ENCODE measurements at places on chromosomes 1 and 21.

GRCh38 chr1:150484431-150484830 lies 2.8 kb upstream of the TARS2 start:
- DNase-seq = no peak

GRCh38 chr1:154181944-154182343 lies 10.0 kb downstream of the TPM3 start:
- DNase-seq = no peak

- DNase-seq = no peak
Measured at GRCh38 chr1:228743405-228743804, 8.1 kb downstream of the RHOU start.

DNA sequence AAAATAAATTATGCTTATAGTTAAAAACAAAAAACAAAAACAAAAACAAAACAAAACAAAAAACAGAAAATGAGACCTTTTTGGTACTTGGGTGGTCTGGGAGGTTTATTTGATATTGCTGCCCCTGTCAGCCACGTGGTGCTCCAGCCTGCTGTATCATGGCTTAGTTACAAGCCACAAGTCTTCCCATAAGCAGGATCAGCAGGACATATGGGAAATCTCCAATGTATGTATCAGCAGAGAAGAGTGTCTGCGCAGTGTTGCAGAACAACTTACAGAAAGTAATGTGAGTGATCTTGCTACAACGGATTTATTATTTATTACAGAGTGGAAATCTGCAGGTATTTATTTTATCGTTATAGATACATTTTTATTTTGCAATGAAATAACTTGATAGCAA lies 423.0 kb upstream of the TMPRSS15 start:
- no peak for DNase-seq

DNA sequence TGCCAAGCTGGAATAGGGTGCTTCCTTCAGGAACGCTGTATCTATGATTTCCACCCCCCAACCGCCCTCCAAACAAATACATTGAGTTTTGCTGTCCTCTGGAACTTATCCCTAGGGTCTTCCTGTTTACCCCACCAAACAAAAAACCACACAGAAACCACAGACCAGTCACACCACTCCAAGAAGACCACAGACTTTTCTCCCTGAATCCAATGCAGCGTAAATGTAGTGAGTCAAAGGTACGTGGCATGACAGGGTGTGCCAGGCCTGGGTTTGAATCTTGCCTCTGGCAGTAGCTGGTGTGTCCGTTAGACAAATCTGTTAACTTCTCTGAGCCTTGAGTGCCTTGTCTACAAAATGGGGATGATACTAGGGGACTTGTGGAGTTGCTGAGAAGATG lies 27.8 kb downstream of the ASAP3 start:
- DNase-seq = no peak

- DNase-seq = no peak
Measured at GRCh38 chr1:109011335-109011734, 30.6 kb downstream of the WDR47 start.

DNA sequence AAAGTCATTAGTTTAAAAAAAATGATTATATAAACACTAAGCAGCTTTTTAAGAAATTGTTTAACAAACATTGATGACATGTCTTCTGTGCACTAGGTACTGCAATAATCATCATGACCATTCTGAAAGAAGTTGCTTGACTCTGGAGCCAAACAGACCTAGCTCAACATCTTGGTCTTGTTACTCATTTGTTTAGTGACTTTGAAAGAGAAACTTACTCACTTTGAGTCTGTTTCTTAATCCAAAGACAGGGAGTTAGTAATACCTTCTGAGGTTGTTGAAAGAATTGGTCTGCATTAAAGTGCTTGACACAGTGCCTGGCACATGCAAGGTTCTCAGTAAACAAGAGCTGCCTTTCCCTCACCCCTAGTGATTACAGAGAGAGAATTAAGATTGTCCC lies 84.4 kb downstream of the SGIP1 start:
- DNase-seq = no peak

DNA sequence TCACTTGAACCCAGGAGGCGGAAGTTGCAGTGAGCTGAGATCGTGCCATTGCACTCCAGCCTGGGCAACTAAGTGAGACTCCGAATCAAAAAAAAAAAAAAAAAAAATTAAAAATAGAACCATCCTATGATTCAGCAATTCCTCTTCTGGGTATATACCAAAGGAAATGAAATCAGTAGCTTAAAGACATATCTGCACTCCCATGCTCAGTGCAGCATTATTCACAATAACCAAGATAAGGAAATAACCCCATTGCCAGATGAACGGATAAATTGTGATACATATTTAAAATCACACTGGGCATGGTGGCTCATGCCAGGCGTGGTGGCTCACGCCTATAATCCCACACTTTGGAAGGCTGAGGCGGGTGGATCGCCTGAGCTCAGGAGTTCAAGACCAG lies 23.8 kb downstream of the ALDH9A1 start:
- no peak for DNase-seq

DNA sequence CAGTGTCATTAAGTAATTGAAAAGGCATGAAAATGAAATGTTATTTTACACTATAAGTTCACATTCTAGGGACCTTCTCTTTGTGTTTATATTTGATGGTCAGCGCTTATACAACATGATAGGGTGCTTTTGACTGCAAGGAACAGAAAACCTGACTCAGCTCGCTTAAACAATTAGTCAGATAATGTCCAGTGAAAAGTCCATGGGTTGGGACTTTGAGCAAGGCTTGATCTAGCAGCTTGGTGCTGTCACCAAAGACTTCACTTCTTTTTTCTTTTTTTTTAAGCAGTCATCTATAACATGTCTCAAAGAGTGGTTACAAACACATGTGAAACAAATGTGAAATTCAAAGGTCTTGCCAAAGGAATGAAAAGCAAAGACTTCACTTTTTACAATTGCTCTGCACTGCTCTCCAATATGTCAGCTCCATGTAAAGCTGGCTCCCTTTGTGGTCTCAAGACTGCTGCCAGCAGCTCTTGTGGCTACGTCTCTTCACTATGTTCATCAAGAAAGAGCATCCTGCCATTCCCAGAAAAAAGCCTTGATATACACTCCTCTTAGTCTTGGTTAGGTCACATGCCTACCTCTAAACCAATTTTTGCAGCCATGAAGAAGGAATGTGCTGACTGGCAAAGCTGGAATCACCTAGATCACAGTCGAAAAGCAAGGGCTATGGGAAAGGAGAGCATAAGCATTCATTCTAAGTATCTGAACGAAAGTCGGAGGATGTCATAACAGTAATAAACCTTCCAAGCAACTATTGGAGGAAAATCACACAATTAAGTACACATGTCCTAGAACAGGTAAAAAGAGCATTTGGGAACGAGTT lies 15.2 kb downstream of the F3 start:
- no peak for DNase-seq

DNA sequence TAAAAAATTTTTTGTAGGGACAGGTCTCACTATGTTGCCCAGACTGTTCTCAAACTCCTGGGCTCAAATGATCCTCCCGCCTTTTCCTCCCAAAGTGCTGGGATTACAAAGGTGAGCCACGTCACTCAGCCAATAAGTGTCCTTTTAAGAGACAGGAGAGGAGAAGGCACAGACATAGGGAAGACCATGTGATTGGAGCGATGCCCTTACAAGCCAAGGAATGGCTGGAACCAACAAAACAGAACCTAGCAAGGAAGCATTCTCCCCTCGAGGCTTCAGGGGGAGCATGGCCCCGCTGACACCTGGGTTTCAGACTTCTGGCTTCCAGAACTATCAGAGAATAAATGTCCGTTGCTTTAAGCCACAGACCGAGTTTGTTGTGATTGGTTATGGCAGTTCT lies 37.0 kb downstream of the NDUFS5 start:
- DNase-seq = no peak

DNA sequence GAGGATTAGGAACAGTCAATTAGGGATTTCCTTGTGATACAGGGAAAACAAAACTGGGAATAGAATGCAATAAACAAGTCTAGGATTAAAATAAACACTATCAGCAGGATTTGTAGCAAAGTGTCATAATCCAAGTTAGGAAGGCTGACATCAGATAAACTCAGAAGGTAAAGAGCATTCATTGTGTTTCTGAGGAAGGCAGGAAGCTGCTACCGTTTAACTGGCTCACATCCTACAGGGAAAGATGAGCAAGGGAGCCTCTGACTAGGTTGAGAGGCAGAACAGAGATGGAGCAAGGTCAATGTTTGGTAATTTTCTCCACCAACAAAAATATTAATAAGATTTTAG lies 124.7 kb downstream of the POU2F1 start:
- DNase-seq = no peak

GRCh38 chr1:34824817-34825454 lies 32.1 kb downstream of the GJA4 start:
- no peak for DNase-seq

Data from HTR-8/SVneo (cell line).